ENCODE measurements at places on chromosomes 11 and 22.

- no peak for DNase-seq
Measured at GRCh38 chr22:40757071-40757470, 62.1 kb downstream of the SLC25A17 start.

DNA sequence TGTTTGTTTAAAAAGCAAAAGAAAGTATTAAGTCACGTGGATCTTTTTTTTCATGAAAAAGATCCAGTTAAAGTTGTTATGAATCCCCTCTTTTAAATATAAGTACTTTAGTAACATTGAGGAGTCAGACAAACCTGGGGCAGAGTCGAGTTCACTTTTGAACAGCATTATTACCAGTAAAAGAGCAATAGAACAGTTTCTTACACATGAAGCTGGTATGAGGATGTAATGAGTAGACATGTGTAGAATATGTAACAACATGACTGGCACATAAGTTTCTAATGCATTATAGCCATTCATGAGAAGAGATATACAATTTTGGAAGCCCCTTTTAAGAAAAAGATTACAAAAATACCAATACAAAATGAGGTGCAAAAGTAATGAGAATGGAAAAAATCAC, 7.6 kb upstream of the MUC15 start:
- DNase-seq = no peak

DNA sequence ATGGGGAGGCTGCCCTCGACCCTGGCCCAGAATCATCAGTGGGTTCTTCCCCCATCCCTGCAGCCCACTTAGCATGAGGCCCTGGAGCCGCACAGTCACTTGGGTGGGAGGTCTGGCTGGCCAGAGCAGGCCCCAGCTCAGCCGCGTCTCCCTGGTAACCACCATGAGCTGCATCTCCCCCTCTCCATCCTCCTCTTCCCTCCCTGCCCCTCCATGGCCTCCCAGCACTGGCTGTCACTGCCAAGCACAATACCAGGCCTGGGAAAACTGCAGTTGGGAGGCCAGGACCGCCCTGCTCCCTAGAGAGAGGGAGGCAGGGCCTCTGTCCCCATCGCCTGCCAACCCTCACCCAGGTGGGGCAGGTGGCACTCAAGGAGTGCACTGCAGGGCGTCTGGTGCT, 8.0 kb downstream of the CSDC2 start:
- no peak for DNase-seq

DNA sequence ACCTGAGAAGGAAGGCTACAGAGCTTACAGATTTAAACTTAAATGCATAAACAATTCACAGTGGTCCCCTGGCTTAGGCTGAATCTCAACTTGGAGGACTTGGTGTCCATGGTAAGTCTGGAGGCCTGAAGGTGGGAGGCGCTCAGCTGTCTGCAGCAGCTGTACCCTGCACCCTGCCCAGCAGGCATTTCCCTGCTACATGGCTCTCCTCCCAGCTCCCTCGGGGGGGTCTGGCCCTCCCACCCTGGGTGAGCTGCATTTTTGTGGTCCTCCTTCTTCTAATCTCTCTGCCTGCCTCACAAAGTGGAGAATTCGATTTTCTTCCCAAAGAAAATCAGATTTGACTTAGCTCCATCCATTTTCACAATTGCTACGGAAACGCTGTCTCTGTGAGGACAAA, 273.2 kb downstream of the KIRREL3 start:
- DNase-seq = no peak

DNA sequence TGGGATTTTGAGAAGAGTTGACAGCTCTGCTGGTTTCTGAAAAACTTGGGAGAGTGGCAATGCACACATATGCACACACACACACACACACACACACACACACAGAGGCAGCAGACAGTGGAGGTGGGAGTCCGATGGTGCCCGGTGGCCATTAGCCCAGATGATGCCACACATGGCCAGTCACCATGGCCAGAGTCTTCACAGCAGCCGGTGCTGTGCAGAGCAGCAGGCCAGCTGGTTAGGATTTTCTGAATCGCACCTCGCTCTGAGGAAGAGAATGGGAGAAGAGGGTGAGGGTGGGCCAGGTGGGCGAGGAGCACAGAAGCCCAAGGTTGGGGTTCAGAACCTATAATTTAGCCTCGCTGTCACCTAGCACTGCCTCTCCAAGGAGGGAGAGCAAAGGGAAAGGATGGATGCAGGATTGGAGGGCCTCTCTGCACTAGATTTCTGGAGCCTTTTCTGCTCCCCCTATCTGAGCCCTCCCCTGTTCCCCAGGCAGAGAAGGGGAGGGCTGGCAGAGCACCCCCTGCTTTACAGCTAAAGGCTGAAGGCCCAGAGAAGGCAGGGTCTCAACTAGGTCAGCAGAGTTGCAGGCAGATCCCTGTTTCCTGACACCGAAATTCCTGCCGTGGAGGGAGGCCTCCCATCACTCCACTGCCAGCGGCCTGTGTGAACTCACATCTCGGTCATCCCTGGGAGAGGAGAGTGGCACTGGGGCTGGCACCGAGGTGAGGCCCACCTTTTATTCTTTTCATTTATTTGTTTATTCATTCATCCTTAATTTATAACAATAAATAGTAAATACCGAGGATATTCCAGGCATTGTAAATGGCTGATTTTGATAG, 25.8 kb upstream of the FXYD6 start:
- DNase-seq = no peak
